ENCODE measurements at places on chromosomes 3 and 15. TPM values are rescaled to one million over a fixed set of nuclear protein-coding genes. Genes with fewer than 3 reads are reported as not detected.

DNA sequence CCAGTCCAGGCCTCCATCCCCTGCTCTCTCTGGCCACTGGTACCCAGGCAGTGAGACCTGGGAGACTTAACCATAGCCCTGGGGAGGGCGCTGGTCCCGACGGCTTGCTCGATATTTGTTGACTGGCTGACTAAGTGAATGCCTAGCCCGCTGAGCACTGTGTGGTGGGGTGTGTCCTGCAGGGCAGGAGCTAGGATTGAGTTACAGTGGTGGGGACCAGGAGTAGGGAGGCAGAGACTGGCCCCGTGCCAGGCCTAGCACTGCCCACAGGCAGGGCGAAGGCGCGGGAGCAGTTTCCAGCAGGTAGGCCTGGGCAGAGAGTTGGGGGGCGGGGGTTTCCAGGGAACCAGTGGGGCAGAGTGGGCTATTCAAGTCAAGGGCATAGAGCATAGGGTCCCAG, at the start of gene VILL:
TSS of gene VILL (plus strand) at position 260 of the 400 bp plus-strand sequence. CDS start 2,887 bp downstream, outside the sequence.
- no peak within 1 kb of the TSS for H3K27ac ChIP-seq
- H3K27me3 ChIP-seq = peaks cover 4% of the 10 kb centered on the region
- DNase-seq = no peak
- no peak within 1 kb of the TSS for H3K4me3 ChIP-seq
- H3K36me3 ChIP-seq = peaks cover under 1% of the 10 kb centered on the region
- peaks cover 27% of the 10 kb centered on the region for H3K4me1 ChIP-seq

GRCh38 chr3:196144383-196145105, 62.7 kb upstream of the TFRC start:
- no peak overlapping the region for H3K4me3 ChIP-seq
- H3K4me1 ChIP-seq = peaks cover 13% of the 10 kb centered on the region
- H3K36me3 ChIP-seq = no peaks in the 10 kb centered on the region
- H3K27me3 ChIP-seq = peaks cover 1% of the 10 kb centered on the region
- H3K27ac ChIP-seq = peak overlapping the region; percentile 27
- no peak for DNase-seq

DNA sequence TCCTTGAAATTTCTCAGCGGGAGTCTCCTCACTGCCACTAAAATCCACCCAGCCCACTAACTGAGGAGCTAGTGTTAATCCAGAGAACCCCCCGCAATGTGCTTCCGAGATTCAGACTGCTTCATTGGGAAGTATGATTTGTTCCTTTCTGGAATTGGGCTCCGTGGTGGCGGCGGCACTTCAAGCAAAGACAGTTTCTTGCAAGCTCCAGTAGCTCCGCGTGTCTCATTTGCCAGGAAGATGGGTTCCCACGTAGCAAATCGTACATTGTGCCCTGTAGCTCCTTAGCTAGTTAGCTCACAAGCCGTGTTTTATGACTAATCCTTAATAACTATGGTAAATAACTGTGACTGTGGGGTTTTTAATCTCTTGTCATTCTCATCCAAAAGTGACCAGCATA, 45.4 kb downstream of the SLC6A1 start:
- H3K27ac ChIP-seq = no peak overlapping the region
- peaks cover 27% of the 10 kb centered on the region for H3K27me3 ChIP-seq
- no peaks in the 10 kb centered on the region for H3K36me3 ChIP-seq
- H3K4me3 ChIP-seq = no peak overlapping the region

GRCh38 chr3:12278566-12278965, 10.3 kb upstream of the PPARG start:
- no peaks in the 10 kb centered on the region for H3K4me1 ChIP-seq
- peaks cover 30% of the 10 kb centered on the region for H3K27me3 ChIP-seq
- no peak overlapping the region for H3K4me3 ChIP-seq
- H3K27ac ChIP-seq = peak overlapping the region; percentile 13
- no peak for DNase-seq
- no peaks in the 10 kb centered on the region for H3K36me3 ChIP-seq

- DNase-seq = no peak
- no peak overlapping the region for H3K4me3 ChIP-seq
- H3K27me3 ChIP-seq = no peaks in the 10 kb centered on the region
- H3K36me3 ChIP-seq = peaks cover 2% of the 10 kb centered on the region
Measured at GRCh38 chr3:42520336-42520735, 17.9 kb downstream of the VIPR1 start.

GRCh38 chr3:65660000-65660598, 378.6 kb downstream of the MAGI1 start:
- no peaks in the 10 kb centered on the region for H3K4me1 ChIP-seq
- no peaks in the 10 kb centered on the region for H3K36me3 ChIP-seq
- H3K27me3 ChIP-seq = no peaks in the 10 kb centered on the region
- DNase-seq = no peak
- H3K4me3 ChIP-seq = no peak overlapping the region
- no peak overlapping the region for H3K27ac ChIP-seq

GRCh38 chr3:48528048-48528447, 24.1 kb upstream of the SHISA5 start:
- H3K27ac ChIP-seq = no peak overlapping the region
- no peak overlapping the region for H3K4me3 ChIP-seq
- H3K4me1 ChIP-seq = no peaks in the 10 kb centered on the region

- no peaks in the 10 kb centered on the region for H3K4me1 ChIP-seq
- no peak for DNase-seq
- peaks cover 13% of the 10 kb centered on the region for H3K36me3 ChIP-seq
- H3K4me3 ChIP-seq = no peak overlapping the region
Measured at GRCh38 chr15:65172531-65172930, 12.6 kb downstream of the CLPX start.

DNA sequence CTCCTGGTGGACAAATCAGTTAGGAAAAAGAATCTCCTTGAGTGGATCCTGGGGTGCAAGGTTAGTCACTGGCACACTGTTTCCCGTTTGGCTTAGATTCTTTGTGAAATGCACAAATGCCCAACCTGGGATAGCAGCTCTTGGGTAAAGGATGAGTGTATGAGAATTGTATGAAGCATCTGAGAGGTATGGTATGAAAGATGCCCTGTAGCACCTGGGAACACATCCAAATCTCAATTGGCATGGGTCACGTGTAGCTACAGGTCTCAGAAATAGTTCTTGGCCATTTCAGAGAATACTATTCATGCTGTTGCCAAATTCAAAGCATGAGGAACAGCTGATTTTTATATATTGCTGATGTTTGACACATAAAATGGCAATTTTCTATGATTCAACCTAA, 84.3 kb downstream of the KCNH8 start:
- no peak for DNase-seq
- no peaks in the 10 kb centered on the region for H3K4me1 ChIP-seq
- H3K27ac ChIP-seq = no peak overlapping the region
- peaks cover 2% of the 10 kb centered on the region for H3K27me3 ChIP-seq
- H3K4me3 ChIP-seq = no peak overlapping the region

DNA sequence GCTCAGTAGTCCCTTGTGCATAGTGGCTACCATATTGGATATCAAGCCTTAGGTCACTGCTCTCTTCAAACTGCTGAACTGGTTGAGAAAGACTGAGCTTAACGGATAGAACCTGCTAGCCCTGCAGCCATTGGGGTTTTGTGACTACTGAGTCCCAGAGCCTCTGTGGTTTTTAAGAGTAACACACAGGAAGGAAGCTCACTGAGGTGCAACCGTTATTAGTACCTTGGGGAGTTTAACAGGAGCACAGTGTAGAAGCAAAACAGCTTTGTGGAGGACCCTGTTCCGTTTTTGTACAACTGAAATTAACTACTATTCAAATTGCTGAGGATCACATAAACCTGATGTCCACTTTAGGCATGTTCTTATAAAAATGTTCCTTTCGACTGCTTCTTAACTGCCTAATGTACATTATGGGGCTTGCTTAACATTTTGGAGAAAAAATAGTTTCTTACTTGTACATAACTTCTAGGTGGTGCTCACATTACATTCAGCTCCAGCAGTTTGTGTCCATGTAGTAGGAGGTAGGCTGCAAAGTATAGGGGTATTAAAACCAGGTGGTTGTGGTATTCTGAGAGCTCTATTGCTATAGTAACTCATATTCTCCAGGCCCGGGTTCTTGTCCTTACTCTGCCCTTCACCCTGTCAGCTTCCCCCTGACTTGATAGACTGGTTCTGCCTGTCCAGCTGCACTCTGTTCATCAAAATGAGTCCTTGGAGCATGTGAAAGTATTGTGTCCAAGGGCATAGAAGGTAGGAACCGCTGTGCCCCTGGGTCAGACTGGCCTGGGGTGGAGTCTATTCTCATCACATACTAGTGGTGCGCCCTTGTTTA, 17.3 kb downstream of the PXK start:
- peaks cover 26% of the 10 kb centered on the region for H3K36me3 ChIP-seq
- H3K4me1 ChIP-seq = peaks cover 78% of the 10 kb centered on the region
- peak overlapping the region; percentile 71 for H3K4me3 ChIP-seq
- peak; percentile 37 for DNase-seq
- peak overlapping the region; percentile 88 for H3K27ac ChIP-seq
- H3K27me3 ChIP-seq = no peaks in the 10 kb centered on the region

GRCh38 chr15:42373274-42373673, 14.0 kb downstream of the CAPN3 start:
- no peak overlapping the region for H3K4me3 ChIP-seq
- H3K27ac ChIP-seq = no peak overlapping the region

DNA sequence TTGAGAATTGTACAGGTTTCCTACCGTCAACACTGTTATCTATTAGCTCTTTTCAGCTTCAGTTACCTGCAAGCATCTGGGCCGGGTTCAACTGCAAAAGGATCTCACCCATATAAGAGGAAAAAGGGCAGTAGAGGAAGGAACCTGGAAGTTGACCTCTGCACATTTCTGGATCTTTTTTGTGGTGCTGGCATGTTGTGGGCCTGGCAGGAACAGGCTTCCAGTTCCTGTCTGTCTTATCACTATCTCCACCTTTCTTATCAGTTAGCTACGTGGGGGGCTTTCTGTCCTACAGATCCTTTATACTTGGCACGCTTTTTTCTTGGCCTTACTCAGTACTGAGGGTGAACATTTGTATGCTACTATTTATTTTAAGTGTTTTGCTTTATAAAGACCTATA, 42.2 kb upstream of the TJP1 start:
- H3K27ac ChIP-seq = no peak overlapping the region
- DNase-seq = no peak
- peaks cover 3% of the 10 kb centered on the region for H3K27me3 ChIP-seq
- no peaks in the 10 kb centered on the region for H3K4me1 ChIP-seq

DNA sequence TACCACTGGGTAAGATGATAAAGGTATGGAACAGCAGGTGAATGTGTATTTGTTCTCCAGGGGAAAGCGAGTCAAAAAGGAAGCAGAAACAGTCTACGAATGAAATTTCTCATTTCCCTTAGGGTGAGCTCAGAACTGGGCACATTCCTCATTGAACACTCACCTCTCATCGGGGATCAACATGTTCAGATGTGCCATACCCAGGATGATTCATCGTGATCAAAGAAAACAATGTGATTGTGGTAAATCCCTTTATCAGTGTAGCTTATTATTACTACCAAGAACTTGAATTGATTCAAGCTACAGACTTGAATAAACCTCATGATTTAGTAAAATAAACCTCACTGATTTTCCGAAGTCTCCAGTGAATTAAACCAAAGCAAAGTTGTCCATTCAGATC, 72.1 kb downstream of the GJD2 start:
- DNase-seq = no peak
- H3K4me3 ChIP-seq = no peak overlapping the region
- no peak overlapping the region for H3K27ac ChIP-seq
- peaks cover 4% of the 10 kb centered on the region for H3K27me3 ChIP-seq

GRCh38 chr3:16936676-16937230, 52.0 kb downstream of the PLCL2 start:
- no peak overlapping the region for H3K4me3 ChIP-seq
- peaks cover 2% of the 10 kb centered on the region for H3K27me3 ChIP-seq
- peaks cover 23% of the 10 kb centered on the region for H3K36me3 ChIP-seq
- H3K27ac ChIP-seq = no peak overlapping the region
- peaks cover 46% of the 10 kb centered on the region for H3K4me1 ChIP-seq

GRCh38 chr3:162365066-162365719, 868.6 kb downstream of the OTOL1 start:
- no peak overlapping the region for H3K4me3 ChIP-seq
- no peaks in the 10 kb centered on the region for H3K4me1 ChIP-seq
- no peak overlapping the region for H3K27ac ChIP-seq

DNA sequence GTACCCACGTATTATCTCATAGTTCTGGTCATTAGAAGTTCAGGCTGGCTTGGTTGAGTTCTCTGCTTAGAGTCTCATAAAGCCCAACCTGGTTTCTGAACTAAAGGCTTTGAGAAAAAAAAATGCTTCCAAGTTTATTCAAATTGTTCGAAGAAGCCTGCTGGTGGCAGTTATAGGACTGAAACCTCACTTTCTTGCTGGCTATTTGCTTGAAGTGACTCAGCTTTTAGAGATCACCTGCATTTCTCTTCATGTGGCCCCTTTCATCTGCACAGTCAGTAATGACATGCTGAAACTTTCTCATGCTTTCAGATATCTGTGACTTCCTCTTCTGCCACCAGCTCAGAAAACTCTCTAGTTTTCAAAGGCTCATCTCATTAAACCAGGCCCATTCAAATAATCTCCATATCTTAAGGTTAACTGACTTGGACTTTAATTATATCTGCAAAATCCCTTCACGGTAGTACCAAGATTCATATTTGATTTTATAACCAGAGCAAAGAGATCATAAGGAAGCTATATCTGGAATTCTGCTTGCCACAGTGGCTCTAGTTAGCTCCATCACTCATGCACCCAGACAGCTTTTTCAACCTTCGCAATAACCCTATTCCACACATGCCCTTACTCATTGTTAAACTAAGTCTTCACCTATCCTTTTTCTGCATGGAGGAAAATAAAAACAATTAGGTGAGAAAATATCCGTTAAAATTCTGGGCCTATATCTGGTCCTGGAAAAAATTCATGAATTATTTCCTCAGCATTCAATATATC, 433.8 kb upstream of the CBLB start:
- peak overlapping the region; percentile 49 for H3K27ac ChIP-seq
- H3K4me3 ChIP-seq = no peak overlapping the region
- peak; percentile 28 for DNase-seq
- H3K36me3 ChIP-seq = peaks cover 23% of the 10 kb centered on the region
- H3K4me1 ChIP-seq = peaks cover 61% of the 10 kb centered on the region

DNA sequence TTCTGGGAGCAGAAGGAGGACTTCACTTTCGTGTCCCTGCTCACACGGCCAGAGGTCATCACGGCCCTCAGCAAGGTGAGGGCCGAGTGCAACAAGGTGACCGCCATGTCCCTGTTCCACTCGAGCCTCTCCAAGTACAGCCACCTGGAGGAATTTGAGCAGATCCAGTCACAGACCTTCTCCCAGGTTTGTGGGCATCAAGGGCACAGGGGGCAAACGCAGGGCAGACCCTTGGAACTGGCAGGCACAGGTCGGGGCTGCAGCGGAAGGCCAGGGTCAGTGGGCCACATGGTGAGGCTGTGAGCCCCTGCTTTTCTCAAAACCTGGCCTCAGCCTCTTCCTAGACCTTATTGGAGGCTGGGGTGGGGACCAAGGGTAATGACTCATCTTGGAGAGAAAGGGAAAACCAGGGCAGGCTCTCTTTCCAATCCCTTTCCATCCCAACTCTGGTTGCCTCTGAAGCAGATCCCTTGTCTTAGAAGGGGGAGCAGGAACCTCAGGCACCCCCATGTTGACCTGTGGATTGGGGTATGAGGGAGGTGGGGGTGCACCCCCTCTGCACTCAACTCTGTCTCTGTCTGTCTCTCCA, 29.5 kb downstream of the DNAH1 start:
- no peaks in the 10 kb centered on the region for H3K4me1 ChIP-seq
- DNase-seq = no peak
- no peak overlapping the region for H3K27ac ChIP-seq
- no peak overlapping the region for H3K4me3 ChIP-seq
- H3K27me3 ChIP-seq = no peaks in the 10 kb centered on the region

- no peak for DNase-seq
- no peak overlapping the region for H3K4me3 ChIP-seq
- no peak overlapping the region for H3K27ac ChIP-seq
- H3K36me3 ChIP-seq = no peaks in the 10 kb centered on the region
Measured at GRCh38 chr3:70531063-70531657, 218.7 kb upstream of the MDFIC2 start.

Gene GOLGA6L9
- total RNA-seq = 1.8 TPM

Gene TGM5
- not detected for total RNA-seq

Gene TRH
- not detected for total RNA-seq

Gene ARGFX
- not detected for total RNA-seq

Gene MYL3
- not detected for total RNA-seq

Gene CYP1A1
- total RNA-seq = 0.29 TPM

Gene RARB
- total RNA-seq = not detected
